Left lobe of liver (tissue), 2 donors: ENCODE measurements at places on chromosomes 1 and 21.

GRCh38 chr1:34163792-34164731 lies 968 bp downstream of the CSMD2 start:
- no peak for DNase-seq

DNA sequence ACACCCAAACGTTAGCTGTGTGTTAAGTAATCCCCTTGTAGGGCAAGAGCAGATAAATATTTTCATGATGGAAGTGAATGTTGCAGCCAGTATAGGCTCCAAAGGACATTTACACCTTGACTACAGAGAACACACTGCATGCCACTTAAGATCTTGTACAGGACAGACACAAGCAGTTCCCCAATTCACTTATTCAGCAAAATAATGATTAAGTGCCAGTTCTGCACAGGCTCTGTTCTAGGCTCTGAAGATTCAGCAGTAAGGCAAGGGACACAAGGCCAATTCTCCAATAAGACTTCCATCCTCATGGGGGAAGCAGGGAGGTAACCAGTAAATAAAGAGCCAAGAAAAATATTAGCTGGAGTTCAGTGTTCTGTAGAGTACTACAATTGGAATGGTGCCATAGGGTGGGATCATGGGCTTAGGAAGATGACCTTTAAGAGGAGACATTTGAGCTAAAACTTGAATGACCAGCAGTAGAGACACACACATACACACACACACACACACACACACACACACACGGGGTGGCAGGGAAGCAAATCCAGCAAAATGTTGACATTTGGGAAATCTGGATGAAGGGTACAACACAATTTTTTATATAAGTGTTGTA lies 199.9 kb upstream of the JUN start:
- no peak for DNase-seq

- no peak for DNase-seq
Observed at GRCh38 chr1:153001382-153001781, at the start of gene SPRR3. Gene SPRR3 (plus strand): TSS chr1:153001749. CDS start chr1:153003021, 1,272 bp downstream.

DNA sequence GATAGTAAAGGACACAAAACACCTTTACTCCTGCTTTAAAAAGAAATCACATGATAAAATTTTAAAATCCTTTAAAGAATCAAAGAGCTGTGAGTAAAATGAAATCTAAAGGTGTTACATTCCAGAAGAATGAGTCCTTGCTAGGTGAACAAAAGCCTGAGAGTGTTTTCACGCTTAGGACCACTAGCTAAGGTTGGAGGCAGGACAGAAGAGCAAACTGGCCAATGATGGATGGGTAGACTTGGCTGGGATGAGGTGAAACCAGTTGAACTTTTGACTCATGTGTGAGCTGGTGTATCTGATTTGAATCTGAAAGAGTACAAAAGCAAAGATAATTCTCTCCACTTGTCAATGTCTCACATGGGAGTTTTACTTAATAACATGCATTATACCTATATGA lies 35.1 kb downstream of the CATSPERE start:
- DNase-seq = no peak

DNA sequence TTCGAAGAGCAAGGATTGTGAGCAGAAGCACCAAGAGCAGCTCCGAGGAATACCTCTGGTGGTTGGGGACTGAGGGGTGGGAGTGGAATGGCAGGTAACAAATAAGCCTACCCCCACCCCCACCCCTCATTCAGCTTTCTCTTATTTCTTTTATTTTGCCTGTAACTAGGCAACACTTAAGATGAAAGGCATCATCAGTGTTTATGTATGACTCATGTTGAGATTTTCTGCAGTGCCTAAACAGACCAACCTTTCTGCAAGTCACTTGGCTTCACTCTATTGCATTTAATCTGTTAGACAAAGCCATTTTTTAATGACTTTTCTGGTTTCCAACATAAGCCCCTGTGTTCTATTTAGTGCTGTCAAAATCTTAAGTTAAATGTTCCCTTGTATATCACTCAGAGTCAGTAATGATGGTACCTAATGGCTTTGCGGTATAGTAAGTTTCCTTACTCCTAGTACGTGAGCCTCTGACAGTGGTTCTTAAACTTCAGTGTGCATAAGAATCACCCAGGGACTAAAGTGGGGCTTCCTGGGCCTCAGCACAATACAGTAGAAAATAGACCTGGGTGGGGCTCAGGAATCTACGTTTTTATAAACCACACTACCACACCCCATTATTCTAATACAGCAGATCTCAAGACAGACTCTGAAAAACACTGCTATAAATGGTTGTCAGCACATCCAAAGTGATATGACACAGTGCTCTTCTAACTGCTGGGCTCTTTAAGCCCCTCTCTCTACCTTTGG lies 19.9 kb downstream of the CASQ2 start:
- DNase-seq = no peak
